ENCODE measurements at places on chromosomes 2 and 18.

- peak overlapping the region; percentile 36 for H3K27ac ChIP-seq
- H3K36me3 ChIP-seq, result peaks cover 2% of the 10 kb centered on the region
- peaks cover 20% of the 10 kb centered on the region for H3K27me3 ChIP-seq
- no peak for DNase-seq
- H3K4me3 ChIP-seq, result no peak overlapping the region
Observed at GRCh38 chr2:171807831-171808393, 86.1 kb downstream of the SLC25A12 start.

DNA sequence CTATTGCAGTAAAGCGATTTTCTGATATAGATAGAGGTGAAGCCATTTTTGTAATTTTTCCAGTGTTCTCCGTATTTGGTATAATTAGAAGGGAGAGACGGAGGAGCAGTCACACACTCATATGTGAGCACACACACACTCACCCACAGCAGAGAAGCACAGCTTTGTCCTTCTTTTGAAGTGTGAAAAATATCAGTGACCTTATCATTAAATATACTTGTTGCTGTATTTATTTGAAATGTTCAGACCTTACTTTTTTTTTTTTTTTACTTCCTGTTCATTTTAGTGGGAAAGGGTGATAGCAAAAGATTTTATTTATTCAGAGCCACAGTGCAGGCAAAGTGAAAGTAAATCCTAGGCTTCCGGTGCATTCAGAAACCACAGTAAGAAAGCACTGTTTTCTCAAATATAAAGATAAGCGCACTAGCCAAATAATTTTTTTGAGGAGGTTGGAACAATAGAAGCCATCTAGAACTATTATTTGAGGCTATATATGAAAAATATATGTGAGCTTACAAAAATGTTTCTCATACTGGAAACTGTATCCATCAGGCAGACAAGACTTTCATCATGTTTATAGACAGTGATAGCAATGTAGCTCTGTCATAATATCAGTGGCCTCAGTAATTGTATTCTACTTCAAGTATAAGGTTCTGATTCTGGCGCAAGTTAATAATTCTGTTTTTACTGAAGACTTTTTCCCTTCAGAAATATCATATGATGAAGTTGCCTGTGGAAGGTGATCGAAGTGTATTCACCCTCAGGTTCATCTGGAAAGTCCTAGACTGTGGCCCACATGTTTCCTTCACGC is 37.2 kb downstream of the TSHZ1 start:
- no peak overlapping the region for H3K27ac ChIP-seq
- H3K4me3 ChIP-seq, result no peak overlapping the region
- H3K36me3 ChIP-seq, result no peaks in the 10 kb centered on the region
- DNase-seq, result no peak

DNA sequence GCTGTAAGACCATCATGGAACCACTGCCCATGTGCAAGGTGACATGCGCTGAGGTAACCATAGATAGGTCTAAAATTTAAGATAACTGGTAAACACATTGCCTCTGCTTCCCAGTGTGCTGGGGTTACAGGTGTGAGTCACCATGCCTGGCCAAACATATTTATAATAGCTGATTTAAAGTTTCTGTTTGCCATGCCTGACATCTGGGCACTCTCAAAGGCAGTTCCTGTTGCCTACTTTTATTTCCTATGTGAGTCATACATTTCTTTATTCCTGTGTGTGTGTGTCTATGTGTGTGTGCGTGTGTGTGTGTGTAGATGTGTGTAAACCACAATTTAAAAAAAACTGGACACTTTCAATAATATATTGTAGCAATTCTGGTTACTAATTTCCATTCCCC is 415.2 kb upstream of the NETO1 start:
- H3K36me3 ChIP-seq, result no peaks in the 10 kb centered on the region
- peaks cover 3% of the 10 kb centered on the region for H3K4me1 ChIP-seq
- H3K27me3 ChIP-seq, result no peaks in the 10 kb centered on the region
- H3K4me3 ChIP-seq, result no peak overlapping the region

DNA sequence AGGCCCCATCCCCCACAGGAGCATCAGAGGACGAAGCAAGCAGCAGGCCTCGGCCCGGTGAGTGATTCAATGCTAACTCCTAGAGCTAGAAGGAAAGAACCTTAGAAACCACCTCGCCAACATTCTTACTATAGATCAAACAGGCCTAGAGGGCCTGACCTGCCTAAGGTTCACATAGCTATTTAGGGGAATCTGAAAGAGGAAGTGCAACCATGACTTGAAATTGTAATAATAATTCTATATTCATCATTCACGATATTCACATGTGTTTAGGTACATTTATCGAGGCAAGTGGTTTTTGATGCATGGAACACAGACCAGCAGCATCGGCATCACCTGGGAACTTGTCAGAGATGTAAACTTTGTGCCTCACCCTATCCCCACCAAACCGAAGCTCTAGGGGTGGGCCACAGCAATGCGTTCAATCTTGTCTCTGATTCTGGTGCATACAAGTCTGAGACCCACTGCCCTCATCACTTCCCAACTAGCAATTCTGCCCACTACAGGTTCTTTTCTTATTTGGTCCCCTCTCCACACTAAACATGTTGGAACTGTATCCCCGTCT is 78.0 kb upstream of the DNMT3A start:
- H3K4me1 ChIP-seq, result peaks cover 15% of the 10 kb centered on the region
- no peak overlapping the region for H3K4me3 ChIP-seq
- DNase-seq, result no peak
- H3K27me3 ChIP-seq, result no peaks in the 10 kb centered on the region
- no peak overlapping the region for H3K27ac ChIP-seq

- H3K4me3 ChIP-seq, result no peak overlapping the region
- H3K27me3 ChIP-seq, result no peaks in the 10 kb centered on the region
- no peaks in the 10 kb centered on the region for H3K36me3 ChIP-seq
- H3K4me1 ChIP-seq, result no peaks in the 10 kb centered on the region
- DNase-seq, result no peak
Observed at GRCh38 chr2:140895378-140895777, 1235.4 kb downstream of the LRP1B start.

- no peak for DNase-seq
- H3K27ac ChIP-seq, result no peak overlapping the region
- H3K36me3 ChIP-seq, result no peaks in the 10 kb centered on the region
- H3K4me3 ChIP-seq, result no peak overlapping the region
- no peaks in the 10 kb centered on the region for H3K27me3 ChIP-seq
Observed at GRCh38 chr2:220959391-220959802, 612.7 kb downstream of the EPHA4 start.

DNA sequence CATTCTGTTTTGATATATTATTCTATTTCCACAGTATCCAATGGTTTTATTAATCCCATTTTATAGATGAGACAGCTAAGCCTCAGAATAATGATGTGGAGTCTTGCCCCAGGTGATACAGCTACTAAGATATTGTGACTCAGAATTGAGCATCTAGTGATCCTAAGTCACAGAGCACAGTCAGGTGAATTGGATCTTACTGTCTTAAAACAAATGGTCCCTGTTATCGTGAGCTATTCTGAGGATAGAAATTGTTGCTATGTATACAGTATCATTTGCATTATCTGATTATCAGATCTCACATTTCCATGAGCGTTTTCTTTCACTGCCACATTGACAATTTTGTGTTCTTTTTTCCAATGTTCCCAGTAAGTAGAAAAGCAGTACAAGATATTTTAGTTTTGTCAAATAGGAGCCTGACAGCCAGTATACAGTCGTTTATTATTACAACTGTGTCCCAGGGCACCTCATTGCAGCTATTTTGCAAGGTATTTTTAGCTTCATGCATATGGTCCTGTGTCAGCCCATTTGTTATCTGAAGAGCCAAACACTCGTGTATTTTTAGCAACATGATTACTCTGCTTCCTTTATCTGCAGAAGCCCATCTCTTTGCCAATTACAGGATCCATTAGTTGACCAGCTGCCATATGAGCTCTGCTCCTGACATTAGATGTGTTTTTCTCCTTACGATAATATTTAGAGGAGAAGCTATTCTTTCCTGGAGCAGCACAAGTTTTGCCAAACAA is 25.1 kb upstream of the SGPP2 start:
- H3K27ac ChIP-seq, result no peak overlapping the region
- no peak for DNase-seq

- DNase-seq, result no peak
- no peaks in the 10 kb centered on the region for H3K4me1 ChIP-seq
- H3K4me3 ChIP-seq, result no peak overlapping the region
- H3K36me3 ChIP-seq, result no peaks in the 10 kb centered on the region
Observed at GRCh38 chr2:19801367-19802080, 100.3 kb downstream of the TTC32 start.

DNA sequence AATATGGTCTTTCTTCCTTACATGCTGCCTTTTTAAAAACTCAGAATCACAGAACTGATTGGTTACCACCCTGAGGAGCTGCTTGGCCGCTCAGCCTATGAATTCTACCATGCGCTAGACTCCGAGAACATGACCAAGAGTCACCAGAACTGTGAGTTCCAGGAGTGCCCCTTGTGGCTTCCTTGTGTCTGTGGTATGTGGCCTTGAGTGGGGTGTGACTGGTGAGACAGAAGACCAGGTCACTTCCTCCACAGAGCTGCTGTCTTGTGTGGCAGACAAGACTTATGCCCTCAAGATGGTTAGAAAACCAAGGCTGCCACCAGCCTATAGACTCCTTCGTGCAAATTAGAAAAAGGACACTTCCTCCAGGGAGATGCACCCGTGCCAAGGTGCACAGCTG is 72.6 kb downstream of the EPAS1 start:
- no peak overlapping the region for H3K27ac ChIP-seq
- H3K36me3 ChIP-seq, result peaks cover 3% of the 10 kb centered on the region
- no peak for DNase-seq
- peaks cover 12% of the 10 kb centered on the region for H3K27me3 ChIP-seq

GRCh38 chr18:5266721-5267120 is 28.8 kb downstream of the ZBTB14 start:
- no peaks in the 10 kb centered on the region for H3K36me3 ChIP-seq
- no peaks in the 10 kb centered on the region for H3K27me3 ChIP-seq
- no peak overlapping the region for H3K4me3 ChIP-seq
- H3K4me1 ChIP-seq, result no peaks in the 10 kb centered on the region
- no peak overlapping the region for H3K27ac ChIP-seq
- DNase-seq, result no peak

DNA sequence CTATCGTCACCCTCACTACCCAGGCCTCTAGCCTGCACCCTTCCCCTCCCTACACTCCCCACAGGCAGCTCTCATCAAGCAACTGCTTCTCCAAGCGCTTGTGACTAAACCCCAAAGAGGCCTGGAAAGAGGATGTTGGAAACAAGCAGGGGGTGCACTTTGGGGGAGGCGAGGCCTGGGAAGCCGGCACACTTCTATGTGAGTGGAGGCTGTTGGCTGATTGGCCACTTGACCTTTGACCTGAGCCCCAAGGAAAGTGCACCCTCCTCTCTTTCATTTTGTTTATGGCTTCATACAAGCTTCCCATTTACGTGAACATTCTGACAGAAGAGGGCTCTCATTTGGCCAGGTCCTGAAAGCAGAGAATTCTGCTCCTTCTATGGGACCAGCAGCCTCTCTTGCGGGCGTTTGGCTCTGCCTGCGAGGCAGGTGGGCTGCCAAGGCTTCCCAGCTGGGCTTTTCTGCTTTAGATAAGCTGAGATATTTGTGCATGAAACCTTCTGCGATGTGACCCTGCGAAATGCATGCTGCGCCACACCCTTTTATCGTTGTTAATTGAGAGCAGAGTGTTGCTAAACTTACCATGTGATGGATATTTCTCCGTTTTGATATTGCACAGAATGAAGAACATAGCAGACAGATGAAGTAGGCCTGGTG is 134.8 kb upstream of the NCK2 start:
- H3K4me3 ChIP-seq, result no peak overlapping the region
- H3K27ac ChIP-seq, result no peak overlapping the region
- H3K36me3 ChIP-seq, result no peaks in the 10 kb centered on the region
- DNase-seq, result no peak

DNA sequence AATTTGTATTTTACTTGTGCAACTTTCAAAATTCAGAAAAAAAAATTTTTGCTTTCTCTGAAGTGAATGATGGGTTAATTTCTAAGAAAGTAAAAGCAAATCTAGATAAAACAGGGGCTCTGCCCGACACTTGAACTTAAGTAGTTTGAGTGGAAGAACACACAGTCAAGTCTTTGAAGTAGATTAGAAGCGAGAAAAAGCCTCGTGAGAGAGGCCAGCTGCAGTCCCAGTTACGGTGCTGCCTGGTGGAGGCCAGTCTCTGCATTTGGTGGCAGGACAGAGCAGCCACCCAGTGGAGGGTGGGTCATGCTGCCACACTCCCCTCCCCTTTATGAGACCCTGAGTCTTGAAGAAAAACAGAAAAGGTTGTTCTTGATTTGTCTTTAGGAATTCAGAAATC is 81.8 kb downstream of the INPP5D start:
- no peaks in the 10 kb centered on the region for H3K36me3 ChIP-seq
- H3K4me1 ChIP-seq, result peaks cover 2% of the 10 kb centered on the region
- H3K4me3 ChIP-seq, result no peak overlapping the region
- H3K27ac ChIP-seq, result no peak overlapping the region

DNA sequence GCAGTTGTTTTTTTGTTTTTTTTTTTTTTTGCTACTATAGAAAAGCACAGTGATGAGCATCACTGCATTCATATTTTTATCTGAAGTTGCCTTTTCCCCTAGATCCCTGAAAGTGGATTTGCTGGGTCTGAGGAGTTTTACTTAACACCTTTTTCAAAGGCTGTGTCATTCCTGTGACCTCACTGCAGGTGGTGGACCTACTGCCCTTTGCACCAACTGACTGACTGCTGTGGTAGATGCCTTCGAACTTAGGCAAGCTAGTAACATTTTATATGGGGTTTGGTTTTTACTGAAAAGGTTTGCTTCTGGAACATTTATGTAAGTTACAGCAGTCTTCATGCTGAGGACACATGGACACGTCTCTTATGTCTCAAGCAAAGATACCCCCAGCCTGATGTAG is 36.2 kb downstream of the SPTBN1 start:
- no peaks in the 10 kb centered on the region for H3K4me1 ChIP-seq
- H3K27ac ChIP-seq, result no peak overlapping the region
- peaks cover 3% of the 10 kb centered on the region for H3K27me3 ChIP-seq
- no peak for DNase-seq
- H3K4me3 ChIP-seq, result no peak overlapping the region

DNA sequence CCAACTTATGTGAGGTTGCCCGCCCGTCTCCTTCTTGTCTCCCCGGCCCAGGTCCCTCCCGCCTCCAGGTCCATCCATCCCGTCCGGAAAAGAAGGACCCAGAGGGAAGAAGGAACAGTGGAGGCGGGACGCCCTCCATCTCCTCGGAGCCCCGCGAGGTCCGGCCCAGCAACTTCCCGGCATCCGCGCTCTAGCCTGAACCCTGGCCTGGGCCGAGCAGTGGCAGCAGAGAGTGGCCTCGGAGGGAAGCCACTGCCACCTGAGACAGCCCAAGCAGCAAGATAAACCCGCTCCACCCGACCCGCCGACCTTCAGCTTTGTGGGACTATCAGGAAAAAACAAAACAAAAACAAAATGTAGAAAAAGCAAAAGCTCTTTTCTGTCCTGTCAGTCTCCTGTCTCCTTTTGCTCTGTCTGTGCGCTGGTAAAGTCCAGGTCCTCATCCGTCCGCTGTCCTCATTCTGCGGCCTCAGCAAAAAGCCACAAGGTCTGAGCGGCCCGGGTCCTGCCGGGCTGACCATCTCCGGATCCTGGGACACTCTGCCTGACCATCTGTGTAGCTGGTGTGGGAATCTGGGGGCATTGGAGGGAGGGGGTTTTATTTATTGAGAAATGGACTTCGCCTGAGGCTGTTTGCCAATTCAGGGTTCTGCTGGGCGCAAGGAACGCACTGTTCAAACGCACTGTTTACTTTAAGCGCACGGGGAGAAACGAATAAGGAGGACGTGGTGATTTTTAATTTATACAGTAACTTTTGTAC is 3.1 kb downstream of the DLX1 start:
- peak overlapping the region; percentile 16 for H3K27ac ChIP-seq
- H3K4me3 ChIP-seq, result peak overlapping the region; percentile 4
- peaks cover 98% of the 10 kb centered on the region for H3K27me3 ChIP-seq
- H3K4me1 ChIP-seq, result peaks cover 11% of the 10 kb centered on the region
